ENCODE measurements at places on chromosomes 7 and 10.

DNA sequence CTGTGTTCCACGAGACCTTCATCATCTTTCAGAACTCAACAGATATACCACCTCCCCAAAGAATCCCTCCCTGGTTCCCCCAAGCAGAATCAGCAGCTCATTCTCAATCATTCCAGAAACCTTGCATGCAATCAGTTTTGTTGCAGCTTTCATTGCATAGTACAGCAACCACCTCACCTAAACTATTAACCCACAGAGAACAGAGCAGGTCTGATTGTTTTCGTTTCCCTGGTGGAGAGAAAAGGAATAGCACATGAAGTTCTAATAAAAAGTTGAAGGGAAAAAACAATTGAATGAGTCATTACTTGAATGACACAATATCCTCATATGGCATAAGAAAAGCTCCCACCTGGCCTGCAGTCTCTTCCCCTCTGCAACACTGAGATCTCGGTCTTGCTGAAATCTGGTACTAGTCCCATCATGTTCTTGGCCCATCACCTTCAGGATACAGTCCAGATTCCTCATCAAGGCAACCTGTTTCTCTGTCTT is 147.1 kb upstream of the GDF10 start:
- no peak for DNase-seq

DNA sequence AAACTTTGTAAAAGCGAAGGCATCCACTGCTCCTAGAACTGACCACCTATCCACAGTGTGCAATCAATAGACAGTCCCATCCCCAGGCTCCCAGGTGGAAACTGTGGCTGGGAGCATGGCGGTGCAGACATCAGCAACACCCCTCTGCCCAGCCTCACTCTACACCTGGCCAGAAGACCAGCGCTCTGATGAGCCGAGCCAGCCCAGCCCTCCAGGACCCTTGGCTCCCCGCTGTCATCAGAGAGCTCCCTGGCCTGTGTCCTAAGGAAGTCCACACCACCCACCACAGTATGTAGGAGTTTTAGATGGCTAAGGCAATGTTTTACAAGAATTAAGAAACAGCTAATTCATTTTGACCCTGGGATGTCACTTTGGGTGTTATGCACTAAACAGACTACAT is 81.0 kb downstream of the VOPP1 start:
- no peak for DNase-seq

- DNase-seq = no peak
Observed at GRCh38 chr10:72319416-72320254, 35.1 kb downstream of the DNAJB12 start.

- no peak for DNase-seq
Observed at GRCh38 chr10:87819289-87819585, 1.2 kb upstream of the ATAD1 start.

DNA sequence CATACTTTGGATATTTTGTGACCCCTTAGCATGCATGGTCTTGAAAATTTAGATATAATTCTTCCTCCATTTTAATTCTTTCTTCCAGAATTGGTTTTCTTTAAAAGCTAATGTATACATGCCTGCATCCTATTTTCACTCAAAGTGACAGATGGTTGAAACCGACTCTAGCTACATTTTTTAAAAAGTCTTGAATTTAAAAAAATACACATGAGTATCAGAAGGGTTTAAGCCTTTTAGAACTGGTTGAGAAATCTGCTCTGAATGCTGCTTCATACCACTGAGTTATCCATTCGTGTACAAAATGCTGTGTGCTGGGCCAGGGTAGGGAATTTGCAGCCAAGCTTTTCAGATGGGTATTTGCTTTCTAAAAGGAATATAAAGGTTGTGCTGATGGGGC is 16.5 kb downstream of the DYNC1I1 start:
- DNase-seq = no peak

- DNase-seq = no peak
Observed at GRCh38 chr10:53013201-53013810, 240.7 kb upstream of the MBL2 start.

- DNase-seq = no peak
Observed at GRCh38 chr7:15326044-15326644, 235.7 kb downstream of the AGMO start.

- no peak for DNase-seq
Observed at GRCh38 chr7:7014827-7015595, 167.3 kb upstream of the C1GALT1 start.

Measured in renal pelvis (tissue), 12 donors.